ENCODE measurements at places on chromosomes 12 and 14.

- H3K4me1 ChIP-seq, result peaks cover 20% of the 10 kb centered on the region
- H3K27me3 ChIP-seq, result no peaks in the 10 kb centered on the region
- H3K4me3 ChIP-seq, result peak overlapping the region; percentile 48
- H3K27ac ChIP-seq, result peak overlapping the region; percentile 76
- peaks cover 30% of the 10 kb centered on the region for H3K36me3 ChIP-seq
Measured at GRCh38 chr12:94405413-94406116, 54.1 kb downstream of the CEP83 start.

- ATAC-seq, result no peak
- H3K4me3 ChIP-seq, result no peak overlapping the region
- peaks cover 6% of the 10 kb centered on the region for H3K36me3 ChIP-seq
- no peaks in the 10 kb centered on the region for H3K4me1 ChIP-seq
- no peak overlapping the region for H3K27ac ChIP-seq
- H3K27me3 ChIP-seq, result no peaks in the 10 kb centered on the region
Measured at GRCh38 chr14:53325176-53325806, 172.2 kb upstream of the DDHD1 start.

- H3K27me3 ChIP-seq, result no peaks in the 10 kb centered on the region
- ATAC-seq, result no peak
- H3K27ac ChIP-seq, result no peak overlapping the region
- H3K36me3 ChIP-seq, result peaks cover 28% of the 10 kb centered on the region
- no peaks in the 10 kb centered on the region for H3K4me1 ChIP-seq
- H3K4me3 ChIP-seq, result no peak overlapping the region
Measured at GRCh38 chr14:67892466-67893100, 73.0 kb downstream of the RAD51B start.

- H3K27ac ChIP-seq, result no peak overlapping the region
- H3K27me3 ChIP-seq, result no peaks in the 10 kb centered on the region
- no peak overlapping the region for H3K4me3 ChIP-seq
Measured at GRCh38 chr12:77577791-77578190, 252.9 kb upstream of the NAV3 start.

- H3K4me3 ChIP-seq, result no peak overlapping the region
- no peaks in the 10 kb centered on the region for H3K4me1 ChIP-seq
- no peaks in the 10 kb centered on the region for H3K36me3 ChIP-seq
- ATAC-seq, result peak; percentile 49
- no peak overlapping the region for H3K27ac ChIP-seq
Measured at GRCh38 chr12:39935275-39935674, 170.6 kb downstream of the SLC2A13 start.

DNA sequence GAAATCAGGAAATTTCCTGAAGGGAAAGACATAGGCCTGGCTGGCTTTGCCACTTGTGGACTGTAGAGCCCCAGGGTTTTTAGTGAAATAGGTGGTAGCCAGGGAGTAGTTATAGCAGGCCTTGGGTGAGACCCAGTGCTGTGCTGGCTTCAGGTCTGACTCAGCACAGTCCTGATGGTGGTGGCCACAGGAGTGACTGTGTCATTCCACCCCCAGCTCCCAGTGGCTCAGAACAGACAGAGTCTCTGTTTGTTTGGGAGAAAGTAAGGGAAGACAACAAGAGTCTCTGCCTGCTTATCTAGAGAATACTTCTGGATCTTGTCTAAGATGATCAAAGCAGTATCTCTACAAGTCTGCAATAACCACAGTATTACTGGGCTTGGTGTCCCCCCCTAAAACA, 27.5 kb upstream of the OR6J1 start:
- peak; percentile 57 for ATAC-seq
- peaks cover 20% of the 10 kb centered on the region for H3K4me1 ChIP-seq
- no peak overlapping the region for H3K27ac ChIP-seq

- H3K4me1 ChIP-seq, result no peaks in the 10 kb centered on the region
- H3K27me3 ChIP-seq, result peaks cover 68% of the 10 kb centered on the region
Measured at GRCh38 chr12:109652233-109652976, 61.2 kb upstream of the FAM222A start.

- no peak overlapping the region for H3K27ac ChIP-seq
- no peaks in the 10 kb centered on the region for H3K27me3 ChIP-seq
- no peak overlapping the region for H3K4me3 ChIP-seq
- no peaks in the 10 kb centered on the region for H3K4me1 ChIP-seq
- H3K36me3 ChIP-seq, result no peaks in the 10 kb centered on the region
Measured at GRCh38 chr12:41073633-41074472, 114.3 kb upstream of the PDZRN4 start.

DNA sequence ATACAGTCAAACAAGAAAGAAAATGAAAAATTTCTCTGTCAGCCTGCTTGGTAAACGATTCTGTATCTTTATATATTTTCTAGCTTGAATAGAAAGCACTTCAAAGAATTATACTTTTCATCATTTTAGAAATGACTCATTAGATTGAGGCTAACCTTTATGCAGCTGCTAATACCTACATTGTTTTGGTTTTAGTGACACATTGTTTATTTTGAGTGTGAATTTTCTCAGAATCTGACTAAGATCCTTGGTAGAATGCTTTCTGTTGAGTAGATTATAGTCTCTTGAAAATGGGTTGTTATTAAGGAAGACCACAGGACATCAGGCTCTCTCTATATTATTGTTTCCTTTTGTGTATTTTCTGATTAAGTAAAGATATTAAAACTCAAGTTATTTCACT, at the start of gene PMCH:
PMCH (minus strand) TSS at position 45 of the 400 bp plus-strand sequence. CDS start 63 bp downstream, outside the sequence.
- no peaks in the 10 kb centered on the region for H3K27me3 ChIP-seq
- H3K27ac ChIP-seq, result no peak within 1 kb of the TSS
- no peaks in the 10 kb centered on the region for H3K4me1 ChIP-seq
- peak; percentile 66 for ATAC-seq

- ATAC-seq, result no peak
- no peak overlapping the region for H3K27ac ChIP-seq
- no peaks in the 10 kb centered on the region for H3K36me3 ChIP-seq
- H3K4me1 ChIP-seq, result no peaks in the 10 kb centered on the region
Measured at GRCh38 chr12:3122841-3123678, 45.9 kb downstream of the TSPAN9 start.

DNA sequence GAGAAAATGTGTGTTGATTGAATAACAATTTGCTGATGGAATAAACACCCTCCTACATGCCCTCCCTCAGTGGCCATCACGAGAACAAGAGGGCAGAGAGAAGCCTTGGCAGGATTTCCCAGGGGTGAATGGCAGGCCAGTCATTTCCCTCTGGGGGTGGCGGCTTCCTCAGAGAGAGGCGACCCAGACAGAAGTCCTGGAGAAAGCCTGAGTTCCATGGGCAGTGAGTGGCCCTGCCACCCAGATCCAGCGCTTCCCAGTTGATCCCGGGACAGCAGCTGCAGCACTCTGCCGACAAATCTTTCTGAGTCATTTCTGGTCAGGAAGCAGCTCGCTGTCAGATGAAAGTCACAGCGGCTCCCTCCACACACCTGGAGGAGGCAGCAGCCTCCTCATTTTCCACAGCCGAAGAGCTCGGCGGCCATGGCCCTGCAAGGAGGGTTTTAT, 123.0 kb downstream of the SCARB1 start:
- H3K27ac ChIP-seq, result no peak overlapping the region
- H3K27me3 ChIP-seq, result peaks cover 65% of the 10 kb centered on the region
- no peak for ATAC-seq
- H3K4me1 ChIP-seq, result peaks cover under 1% of the 10 kb centered on the region
- no peaks in the 10 kb centered on the region for H3K36me3 ChIP-seq

- no peak overlapping the region for H3K27ac ChIP-seq
- H3K4me3 ChIP-seq, result no peak overlapping the region
- no peaks in the 10 kb centered on the region for H3K27me3 ChIP-seq
- ATAC-seq, result no peak
- H3K36me3 ChIP-seq, result peaks cover 57% of the 10 kb centered on the region
- peaks cover 27% of the 10 kb centered on the region for H3K4me1 ChIP-seq
Measured at GRCh38 chr12:67669934-67670631, 21.5 kb downstream of the DYRK2 start.

DNA sequence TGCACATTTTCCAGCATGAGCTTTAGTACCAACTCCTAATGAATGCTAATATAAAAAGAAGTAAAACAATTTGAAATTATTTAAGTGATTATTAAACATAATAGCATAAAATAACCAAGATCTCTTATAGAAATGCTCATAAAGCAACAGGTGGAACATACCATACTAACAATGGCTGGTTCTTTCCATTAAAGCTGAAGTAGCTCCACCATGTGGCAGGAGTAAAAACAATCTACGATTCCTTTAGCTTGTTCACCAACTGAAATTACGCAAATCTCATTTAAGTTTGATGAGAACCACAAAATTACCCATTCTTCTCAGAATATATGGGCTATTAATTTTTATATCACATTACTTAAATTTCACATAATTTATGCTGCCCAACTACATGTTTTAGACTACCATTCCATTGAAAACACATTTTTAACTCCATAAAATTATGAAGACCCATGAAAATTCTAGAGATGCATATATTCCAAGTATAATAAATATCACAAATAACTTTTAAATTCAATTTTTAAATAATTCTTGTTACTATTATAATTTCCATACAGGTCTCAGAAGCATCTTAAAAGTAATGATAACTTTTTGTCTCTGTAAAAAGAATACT, 213.6 kb downstream of the DAD1 start:
- no peak overlapping the region for H3K4me3 ChIP-seq
- H3K27ac ChIP-seq, result no peak overlapping the region
- H3K27me3 ChIP-seq, result no peaks in the 10 kb centered on the region
- no peaks in the 10 kb centered on the region for H3K36me3 ChIP-seq

DNA sequence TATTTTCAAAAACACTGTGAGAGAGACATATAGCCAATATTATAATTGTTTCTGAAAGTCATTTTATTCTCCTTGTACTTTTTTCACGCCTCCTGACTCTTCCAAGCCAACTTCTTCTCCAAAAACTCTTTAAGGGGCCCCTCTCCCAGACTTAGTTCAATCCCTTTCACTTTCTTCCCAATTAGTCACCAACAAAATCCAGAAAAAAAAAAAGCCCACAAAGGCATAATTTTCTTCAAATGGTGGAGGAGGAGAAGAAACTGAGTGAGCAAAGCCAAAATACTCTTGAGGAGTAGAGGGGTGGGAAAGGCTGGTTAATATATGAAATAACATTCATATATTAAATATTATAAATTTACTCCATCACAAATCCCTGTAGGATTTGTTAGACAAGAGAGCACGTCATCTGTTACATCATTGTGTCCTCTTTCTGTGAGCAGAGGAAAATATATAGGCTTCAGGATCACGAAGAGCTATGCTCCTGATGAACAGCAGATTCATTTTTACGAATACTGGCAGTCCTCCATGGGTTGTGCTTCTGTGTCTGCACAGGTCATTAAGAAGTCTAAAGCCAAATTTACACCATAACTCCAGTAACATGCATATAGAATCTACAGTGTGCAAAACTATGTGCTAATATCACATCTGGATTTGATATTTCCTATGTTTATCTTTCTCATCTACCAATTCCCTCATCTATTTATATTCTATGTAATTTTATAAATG, 25.9 kb upstream of the NID2 start:
- peaks cover 15% of the 10 kb centered on the region for H3K27me3 ChIP-seq
- H3K4me1 ChIP-seq, result no peaks in the 10 kb centered on the region
- H3K4me3 ChIP-seq, result no peak overlapping the region
- no peak overlapping the region for H3K27ac ChIP-seq
- ATAC-seq, result no peak

DNA sequence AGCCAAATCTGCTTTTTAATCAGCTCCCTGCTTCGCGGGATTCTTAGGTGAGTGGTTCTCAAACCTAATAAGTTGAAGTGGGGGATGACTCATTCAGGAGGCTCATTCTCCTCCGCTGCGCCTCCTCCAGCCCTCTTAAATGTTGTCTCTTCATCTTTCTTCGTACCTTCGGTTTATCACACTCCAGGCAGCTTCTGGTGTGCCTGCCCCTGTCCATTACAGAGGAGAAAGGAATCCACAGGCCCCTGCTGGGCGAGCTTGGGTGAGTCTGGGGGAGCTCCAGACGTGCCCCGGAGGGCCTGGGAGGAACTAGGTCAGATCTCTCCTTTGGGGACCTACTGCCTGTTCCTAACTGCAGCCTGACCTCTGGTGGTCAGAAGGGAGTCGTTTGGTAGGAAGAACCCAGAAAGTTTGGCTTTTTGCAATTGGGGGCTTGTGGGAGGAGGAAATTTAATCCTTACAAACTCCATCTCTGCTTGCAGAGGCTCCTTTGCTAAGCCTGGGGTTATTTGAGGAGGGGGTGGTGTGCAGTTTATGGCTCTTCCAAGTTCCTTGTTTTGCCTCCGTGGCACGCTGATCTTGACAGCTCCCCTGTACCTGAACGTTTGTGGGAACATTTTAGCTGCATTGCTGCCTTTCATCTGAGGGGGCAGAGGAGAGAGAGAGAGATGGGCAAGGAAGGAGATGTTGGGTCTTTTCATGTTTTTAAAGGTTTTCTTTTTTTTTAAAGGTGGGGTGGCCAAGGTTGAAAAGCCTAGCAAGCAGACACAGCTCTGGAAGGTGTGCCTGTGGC, 84.1 kb upstream of the GNG2 start:
- H3K27ac ChIP-seq, result no peak overlapping the region
- H3K36me3 ChIP-seq, result no peaks in the 10 kb centered on the region
- no peak overlapping the region for H3K4me3 ChIP-seq
- peaks cover 24% of the 10 kb centered on the region for H3K27me3 ChIP-seq

DNA sequence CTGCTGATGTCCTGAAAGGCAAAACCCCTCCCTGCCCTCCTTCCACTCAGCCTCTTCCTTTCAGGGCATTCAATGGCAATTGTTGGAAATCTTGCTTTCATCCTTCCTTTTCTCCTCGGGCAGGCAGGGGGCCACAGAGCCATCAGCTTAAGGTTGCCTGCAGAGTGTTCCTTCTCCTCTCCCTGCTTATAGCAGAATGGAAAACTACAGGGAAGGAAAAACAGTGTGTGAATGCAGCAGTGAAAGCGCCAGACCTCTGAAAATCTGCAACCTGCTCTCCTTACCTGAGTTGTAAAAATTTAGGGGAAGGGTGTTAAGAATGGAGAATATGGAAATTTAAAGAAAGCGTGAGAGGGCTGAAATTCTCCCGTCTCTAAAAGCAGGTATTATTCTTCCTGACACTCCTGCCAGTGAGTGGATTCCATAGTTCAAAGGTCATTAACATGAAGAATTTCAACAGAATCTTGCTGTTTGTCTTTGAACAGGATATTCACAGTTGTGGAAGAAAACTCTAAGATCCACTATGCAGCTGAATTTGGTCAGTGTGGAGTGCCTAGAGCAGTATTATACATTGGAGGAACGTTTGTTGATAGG, 348.8 kb downstream of the KCNH5 start:
- H3K36me3 ChIP-seq, result no peaks in the 10 kb centered on the region
- no peak for ATAC-seq
- no peak overlapping the region for H3K27ac ChIP-seq
- no peak overlapping the region for H3K4me3 ChIP-seq
- H3K27me3 ChIP-seq, result no peaks in the 10 kb centered on the region
- no peaks in the 10 kb centered on the region for H3K4me1 ChIP-seq

DNA sequence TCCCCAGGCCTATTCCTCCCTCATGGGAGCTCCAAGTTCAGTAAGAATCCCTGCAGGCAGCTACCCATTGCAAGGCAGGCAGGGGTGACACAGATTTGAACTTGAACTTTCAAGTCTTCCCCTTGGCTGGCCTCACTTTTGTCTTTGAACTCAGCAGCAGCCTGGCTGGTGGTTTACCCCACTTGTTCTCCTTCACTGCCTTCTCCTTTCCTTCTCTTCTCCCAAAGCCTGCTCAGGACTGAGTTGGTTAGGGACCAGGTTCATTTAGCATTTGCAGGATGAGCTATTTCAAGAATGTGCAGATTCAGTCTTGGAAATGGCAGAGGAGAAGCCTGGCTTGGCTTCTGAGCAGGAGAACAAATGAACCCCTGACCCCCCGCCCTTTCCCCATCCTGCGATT, 67.7 kb upstream of the TBX3 start:
- no peak overlapping the region for H3K4me3 ChIP-seq
- H3K36me3 ChIP-seq, result no peaks in the 10 kb centered on the region
- H3K4me1 ChIP-seq, result no peaks in the 10 kb centered on the region
- no peak overlapping the region for H3K27ac ChIP-seq
- no peaks in the 10 kb centered on the region for H3K27me3 ChIP-seq

All from stimulated activated memory B cell treated with anti-CD40 and anti-IgM and Interleukin-4, amounts not matched to agents 10 μg/mL and 1 μg/mL and 100 μg/mL, for 72 hours (primary cell).